ENCODE measurements at places on chromosomes 7 and 10.

GRCh38 chr7:2312267-2312929 is 1.8 kb downstream of the SNX8 start:
- DNase-seq, result no peak

- DNase-seq, result no peak
Observed at GRCh38 chr10:62939698-62940097, 123.5 kb upstream of the EGR2 start.

DNA sequence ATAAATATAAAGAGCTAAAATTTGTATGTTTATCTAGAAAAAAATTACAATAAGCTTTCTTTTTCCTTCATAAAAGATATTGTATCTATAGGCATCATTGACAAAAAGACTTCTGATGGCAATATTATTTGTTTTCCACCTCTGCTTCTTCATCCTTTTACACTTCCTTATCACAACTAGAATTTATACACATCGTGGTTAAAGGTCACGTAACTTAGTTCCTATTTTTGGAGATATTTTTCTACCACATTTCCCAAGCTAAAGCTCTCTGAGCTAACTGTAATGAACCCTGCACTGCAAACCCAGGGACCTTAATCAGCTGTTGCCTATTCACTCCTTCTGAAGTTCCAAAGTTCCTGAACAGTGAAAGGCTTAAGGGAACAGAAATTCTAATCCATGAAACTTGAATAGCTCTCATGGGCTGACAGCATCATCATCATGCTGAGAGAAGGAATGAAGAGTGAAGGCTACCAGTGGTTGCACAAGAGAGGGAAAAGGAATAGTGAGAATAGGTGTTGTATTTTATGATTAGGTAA is 106.1 kb upstream of the SLC13A1 start:
- no peak for DNase-seq

GRCh38 chr10:35640474-35640873 is 1.6 kb downstream of the FZD8 start:
- no peak for DNase-seq

- no peak for DNase-seq
Observed at GRCh38 chr10:43237128-43237527, 29.7 kb downstream of the RASGEF1A start.

DNA sequence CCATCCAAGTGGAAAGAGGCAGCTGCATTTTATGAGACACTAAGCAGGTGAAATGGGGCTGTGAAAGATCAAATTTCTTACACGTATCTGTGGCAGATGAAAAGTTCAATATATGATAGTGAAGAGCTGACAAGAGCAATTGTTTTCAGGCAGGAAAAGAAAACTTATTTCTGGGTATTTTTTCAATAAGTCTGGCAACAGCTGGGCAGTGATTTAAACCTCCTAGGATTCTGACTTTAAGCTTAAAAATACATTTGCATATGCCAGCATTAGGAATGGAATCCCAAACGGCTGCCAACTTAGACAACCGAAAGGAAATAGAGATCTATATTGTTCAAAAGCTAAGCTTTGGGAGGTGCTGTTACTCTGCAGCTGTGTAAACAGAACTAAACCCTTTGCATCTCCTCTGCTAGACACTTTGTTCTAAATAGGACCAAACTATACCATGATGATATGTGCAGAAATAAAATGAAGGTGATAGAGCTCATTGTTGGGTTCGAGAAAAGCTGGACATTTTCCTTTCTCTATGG is 26.1 kb downstream of the DYNC1I1 start:
- no peak for DNase-seq

DNA sequence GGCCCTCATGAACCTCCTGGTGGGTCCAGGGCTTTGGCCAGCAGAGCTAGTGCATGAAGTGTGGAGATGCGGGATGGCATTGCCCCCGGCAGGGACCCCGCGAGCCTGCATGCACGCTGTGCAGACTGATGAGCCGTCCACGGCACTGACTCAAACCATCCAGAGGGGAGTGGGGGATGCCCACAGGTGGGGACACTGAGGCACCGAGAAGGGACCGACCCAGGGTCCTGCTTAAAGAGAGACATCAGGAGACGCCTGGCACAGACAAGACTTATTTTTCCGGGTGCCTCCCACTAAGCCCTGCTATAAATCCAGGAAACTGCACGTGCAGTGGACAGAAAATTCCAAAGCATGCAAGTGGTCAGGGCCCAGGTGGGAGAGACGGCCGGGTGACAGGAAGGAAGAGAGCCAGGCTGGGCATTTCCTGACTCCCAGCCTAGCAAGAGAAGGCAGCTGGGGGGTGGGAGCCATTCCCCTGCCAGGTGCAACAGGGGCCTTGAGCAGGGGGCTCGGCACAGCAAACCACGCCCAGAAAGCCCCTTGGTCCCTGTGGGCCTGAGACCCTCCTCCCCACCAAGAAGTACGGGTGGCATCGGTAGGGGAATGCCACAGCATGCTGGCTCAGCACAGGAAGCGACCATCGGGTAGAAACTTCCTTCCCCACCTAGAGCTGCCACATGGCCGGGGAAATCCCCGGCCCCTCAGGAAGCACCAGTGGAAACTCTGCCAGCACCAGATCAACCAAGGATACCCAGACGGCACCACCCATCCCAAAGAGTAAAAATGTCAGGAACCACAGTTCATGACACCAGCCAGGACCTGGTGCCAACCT is 91.5 kb downstream of the FOXL3 start:
- DNase-seq, result no peak

GRCh38 chr10:113293167-113293566 is 259.7 kb upstream of the HABP2 start:
- DNase-seq, result no peak

GRCh38 chr7:108455551-108455997 is 662 bp downstream of the NRCAM start:
- no peak for DNase-seq

GRCh38 chr10:90642136-90642535 is 215.7 kb downstream of the HTR7 start:
- no peak for DNase-seq

GRCh38 chr7:47601119-47601880 is 19.4 kb upstream of the TNS3 start:
- no peak for DNase-seq

- DNase-seq, result no peak
Observed at GRCh38 chr10:13079776-13080050, 20.2 kb upstream of the OPTN start.

- no peak for DNase-seq
Observed at GRCh38 chr7:97011536-97012364, 6.4 kb downstream of the DLX6 start.

- no peak for DNase-seq
Observed at GRCh38 chr10:22252801-22253579, 35.2 kb upstream of the EBLN1 start.
